Immature natural killer cell (primary cell): ENCODE measurements at places on chromosomes 13 and 19.
A peak's percentile ranks its signal among the peaks of the same experiment; 100 is the strongest.

- no peak for DNase-seq
Observed at GRCh38 chr13:71770710-71771109, 96.3 kb downstream of the DACH1 start.

GRCh38 chr13:63044589-63045313 lies 1629.1 kb upstream of the PCDH20 start:
- DNase-seq: no peak

DNA sequence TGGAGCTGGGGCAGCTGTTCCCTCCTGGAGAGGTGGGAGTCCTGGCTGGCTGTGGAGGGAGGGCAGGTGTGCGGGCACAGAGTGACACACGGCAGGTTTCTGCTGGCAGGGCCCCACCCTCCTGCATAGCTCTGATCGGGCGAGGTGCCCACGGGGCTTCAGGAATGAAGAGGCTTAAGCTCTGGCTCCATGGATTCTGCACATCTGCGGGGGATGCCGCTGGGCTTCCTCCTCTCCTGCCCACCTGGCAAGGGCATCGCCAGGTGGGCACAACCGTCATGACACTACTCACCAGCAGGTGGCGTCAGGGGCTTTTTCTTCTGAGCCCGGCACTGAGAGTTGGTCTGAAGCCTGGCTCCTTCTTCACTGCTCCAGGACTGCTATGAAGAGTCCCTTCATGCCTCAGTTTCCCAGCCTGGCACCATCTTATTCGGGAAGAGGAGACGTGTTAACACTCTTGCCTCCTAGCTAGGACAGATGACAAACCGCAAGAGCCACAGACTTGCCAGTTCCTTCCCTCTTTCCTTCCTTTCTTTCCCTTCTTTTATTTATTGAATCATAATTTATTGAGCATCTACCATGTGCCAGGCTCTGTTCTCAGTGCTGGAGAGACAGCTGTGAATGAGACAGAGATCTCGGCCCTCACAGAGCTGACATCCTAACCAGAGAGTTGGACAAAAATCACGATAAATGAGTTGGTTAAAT lies 15.2 kb upstream of the PAK4 start:
- peak; percentile 48 for DNase-seq

GRCh38 chr13:85509512-85509911 lies 289.7 kb downstream of the SLITRK6 start:
- DNase-seq: no peak

GRCh38 chr13:46963904-46964303 lies 67.1 kb upstream of the HTR2A start:
- no peak for DNase-seq

DNA sequence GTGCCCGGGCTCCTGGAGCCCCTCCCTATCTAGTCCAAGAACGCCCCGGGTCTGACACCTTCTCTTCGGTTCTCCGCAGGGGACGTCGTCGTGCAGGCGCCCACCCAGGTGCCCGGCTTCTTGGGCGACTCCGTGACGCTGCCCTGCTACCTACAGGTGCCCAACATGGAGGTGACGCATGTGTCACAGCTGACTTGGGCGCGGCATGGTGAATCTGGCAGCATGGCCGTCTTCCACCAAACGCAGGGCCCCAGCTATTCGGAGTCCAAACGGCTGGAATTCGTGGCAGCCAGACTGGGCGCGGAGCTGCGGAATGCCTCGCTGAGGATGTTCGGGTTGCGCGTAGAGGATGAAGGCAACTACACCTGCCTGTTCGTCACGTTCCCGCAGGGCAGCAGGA lies 3.4 kb downstream of the PVR start:
- DNase-seq: no peak

DNA sequence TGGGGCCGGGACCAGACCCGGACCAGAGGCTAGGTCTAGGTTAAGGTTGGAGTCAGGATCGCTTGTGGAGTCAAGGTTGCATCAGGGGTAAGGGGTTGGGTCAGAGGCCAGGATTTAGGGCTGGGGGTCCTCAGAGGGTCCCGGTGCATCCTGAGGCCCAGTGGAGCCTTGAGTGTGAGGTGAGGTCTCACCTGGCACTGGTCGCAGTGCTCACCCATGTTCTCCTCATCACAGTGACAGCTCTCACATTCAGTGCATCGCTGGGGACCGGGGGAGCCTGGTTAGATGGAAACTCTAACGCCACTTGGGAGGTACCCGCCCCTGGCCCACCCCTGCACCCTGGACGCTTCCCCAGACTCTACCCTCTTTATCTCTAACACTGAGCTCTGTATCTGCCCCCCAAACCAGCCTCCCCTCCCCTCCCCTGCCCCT lies 3.1 kb downstream of the HRC start:
- no peak for DNase-seq

DNA sequence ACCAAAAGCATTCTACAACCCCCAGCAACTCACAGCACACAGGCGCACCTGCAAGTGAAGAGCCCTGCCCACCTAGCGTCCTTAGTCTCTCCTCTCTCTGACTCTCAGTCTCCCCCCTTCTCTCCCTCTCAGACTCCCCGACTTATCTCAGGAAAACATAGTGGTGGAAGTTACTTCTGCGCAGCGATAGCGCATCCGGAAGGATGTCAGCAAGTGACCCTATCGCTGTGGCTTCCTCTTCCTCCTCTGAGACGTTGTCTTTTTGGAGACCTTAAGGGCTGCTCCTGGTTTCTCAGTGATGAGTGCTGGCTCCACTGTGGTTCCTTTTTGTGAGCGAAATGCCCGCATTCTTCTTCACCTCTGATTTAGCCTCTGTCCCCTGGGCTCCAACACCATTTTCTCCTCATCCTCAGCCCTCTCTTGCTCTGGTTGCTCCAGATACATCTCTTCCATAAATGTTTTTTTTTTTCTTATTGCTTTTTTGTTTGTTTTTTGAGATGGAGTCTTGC lies 1.4 kb upstream of the YIF1B start:
- peak; percentile 24 for DNase-seq

- DNase-seq: no peak
Observed at GRCh38 chr13:113446488-113446854, 6.8 kb downstream of the ADPRHL1 start.

- no peak for DNase-seq
Observed at GRCh38 chr13:106205871-106206270, 329.6 kb downstream of the EFNB2 start.

GRCh38 chr19:48819366-48819816 lies 8.6 kb upstream of the BCAT2 start:
- DNase-seq: no peak

DNA sequence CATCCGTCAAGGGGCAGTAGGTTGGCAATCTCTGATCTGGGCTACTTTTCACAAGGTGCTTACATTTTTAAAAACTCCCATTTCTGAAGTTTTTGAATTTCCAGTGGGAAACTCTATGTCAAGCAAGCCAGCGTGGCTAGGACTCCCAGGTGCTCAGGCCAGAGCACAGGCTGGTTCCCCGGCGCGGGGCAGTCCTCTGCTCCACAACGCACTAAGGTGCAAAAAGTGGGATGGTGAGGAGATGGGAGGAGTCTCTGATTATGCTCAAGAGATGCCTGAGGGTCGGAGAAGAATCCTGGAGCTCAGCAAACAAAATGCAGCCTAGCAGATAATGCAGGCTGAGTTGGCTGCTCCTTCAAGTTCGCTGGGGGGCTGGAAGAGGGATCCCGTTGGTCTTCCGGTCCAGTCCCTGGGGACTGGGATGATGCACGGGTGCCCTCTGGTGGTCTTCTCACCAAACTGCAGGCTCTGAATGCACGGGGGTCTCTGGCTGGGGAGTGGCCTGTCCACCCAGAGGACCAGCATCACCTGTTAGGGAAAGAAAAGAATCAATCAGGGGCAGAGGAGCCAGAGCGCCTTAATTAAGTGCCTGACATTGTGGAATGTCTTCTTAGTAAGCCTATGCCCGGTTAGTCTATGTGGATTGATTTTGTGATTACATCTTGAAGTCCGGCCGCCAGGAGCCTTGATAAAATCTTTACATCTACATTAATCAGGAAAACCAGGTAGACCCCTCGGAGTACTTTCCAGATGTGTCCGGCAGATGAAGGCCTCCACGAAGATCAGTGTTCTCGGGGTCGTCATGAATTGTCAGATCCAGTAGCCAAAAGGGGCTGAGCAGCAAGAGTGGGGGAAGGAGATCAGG lies 244.4 kb upstream of the MAB21L1 start:
- DNase-seq: peak; percentile 34

DNA sequence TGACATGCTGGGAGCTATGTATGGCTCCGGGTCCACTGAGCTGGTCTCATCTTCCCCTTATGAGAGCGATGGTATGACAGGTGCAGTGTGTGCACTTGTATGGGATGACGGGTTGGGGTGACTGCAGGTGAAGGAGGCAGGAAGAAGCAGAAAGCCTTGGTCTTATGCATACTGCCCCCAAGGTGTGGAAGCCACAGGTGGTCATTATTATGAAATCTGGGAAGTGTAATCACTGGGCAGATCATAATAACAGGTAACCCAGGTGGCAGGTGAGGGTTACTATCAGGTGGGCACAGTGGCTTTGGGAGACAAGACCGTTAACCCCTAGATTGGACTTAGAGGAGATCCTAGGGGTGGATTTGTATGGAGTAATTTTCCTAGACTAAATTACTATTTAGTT lies 118.0 kb downstream of the RFC3 start:
- no peak for DNase-seq

- DNase-seq: no peak
Observed at GRCh38 chr13:22243469-22244163, 572.7 kb downstream of the FGF9 start.

DNA sequence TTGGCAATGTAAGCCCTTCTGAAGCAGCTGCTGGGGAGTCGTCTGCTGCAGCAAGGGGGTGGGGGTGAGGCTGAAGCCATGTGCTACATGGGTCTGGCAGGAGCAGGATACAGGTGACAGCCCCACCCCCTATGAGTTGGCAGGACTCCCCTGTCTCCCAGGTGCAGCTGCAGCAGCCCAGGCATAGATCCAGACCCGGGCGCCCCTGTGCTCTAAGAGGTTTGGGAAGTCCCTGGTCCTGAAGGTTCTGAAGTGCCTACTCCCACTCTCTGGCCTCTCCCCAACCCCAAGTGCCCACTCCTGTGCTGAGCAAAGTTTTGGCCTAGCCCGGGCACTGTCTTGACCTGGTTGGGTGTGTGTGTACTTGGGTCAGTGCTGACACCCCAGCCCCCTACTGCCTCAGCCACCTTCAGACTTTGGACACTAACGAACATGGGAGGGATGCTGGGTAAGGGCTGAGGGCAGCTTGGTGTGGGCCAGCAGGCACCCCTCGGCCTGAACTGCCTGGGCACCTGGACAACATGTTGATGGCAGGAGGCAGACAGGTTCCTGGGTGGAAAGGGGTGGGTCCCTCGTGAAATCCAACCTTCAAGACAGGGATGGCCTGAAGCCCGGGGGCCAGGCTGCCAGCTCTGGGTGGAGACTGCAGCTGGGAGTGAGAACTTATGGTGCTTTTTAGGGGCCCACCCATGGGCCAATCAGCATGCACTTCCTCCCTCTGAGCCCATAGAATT lies 54.1 kb upstream of the SLITRK6 start:
- no peak for DNase-seq

GRCh38 chr13:94305033-94305432 lies 174.4 kb downstream of the DCT start:
- DNase-seq: no peak

GRCh38 chr19:38559428-38560401 lies 58.0 kb downstream of the MAP4K1 start:
- DNase-seq: peak; percentile 14

DNA sequence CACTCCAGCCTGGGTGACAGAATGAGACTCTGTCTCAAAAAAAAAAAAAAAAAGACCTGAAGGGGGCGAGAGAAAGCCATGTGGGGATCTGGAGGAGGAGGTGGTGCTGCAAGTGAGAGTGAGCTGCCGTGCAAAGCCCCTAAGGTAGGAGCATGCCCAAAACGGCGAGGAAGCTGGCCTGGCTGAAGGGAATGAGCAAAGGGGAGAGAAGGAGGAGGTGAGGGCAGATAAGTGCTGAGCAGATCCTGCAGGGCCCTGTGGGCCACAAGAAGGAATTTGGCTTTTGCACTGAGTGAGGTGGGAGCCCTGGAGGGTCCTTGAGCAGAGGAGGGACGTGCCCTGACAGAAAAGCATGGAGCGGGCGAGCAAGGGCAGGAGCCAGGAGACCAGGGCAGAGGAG lies 19.4 kb upstream of the ADGRE5 start:
- peak; percentile 57 for DNase-seq

DNA sequence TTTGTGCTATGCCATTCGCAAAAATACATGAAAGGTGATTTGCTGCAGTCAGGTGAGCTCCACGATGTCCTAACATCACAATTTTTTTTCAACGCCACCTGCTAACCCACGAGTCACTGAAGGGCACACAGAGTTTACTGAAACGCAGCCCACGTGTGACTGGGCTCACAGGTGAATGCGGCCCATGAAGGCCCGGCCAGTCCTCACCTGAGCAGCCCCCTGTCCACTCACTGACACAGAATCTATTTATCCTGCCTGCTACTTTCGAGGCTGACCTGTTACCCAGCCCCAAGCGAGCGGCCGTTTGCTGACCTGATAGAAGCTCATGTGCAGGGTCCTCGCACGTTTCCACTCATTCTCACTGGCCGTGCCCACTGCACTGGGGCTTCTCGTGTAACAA lies 121.9 kb upstream of the SOX1 start:
- no peak for DNase-seq
